GM18507 (cell line): ENCODE measurements at places on chromosomes 3 and 15.
A peak's percentile ranks its signal among the peaks of the same experiment; 100 is the strongest.

- DNase-seq, result no peak
Measured at GRCh38 chr3:30872879-30873278, 21.6 kb downstream of the GADL1 start.

- DNase-seq, result no peak
Measured at GRCh38 chr3:75115695-75116094, 501.2 kb upstream of the CNTN3 start.

GRCh38 chr15:80484333-80484864, 80.2 kb downstream of the ARNT2 start:
- no peak for DNase-seq

DNA sequence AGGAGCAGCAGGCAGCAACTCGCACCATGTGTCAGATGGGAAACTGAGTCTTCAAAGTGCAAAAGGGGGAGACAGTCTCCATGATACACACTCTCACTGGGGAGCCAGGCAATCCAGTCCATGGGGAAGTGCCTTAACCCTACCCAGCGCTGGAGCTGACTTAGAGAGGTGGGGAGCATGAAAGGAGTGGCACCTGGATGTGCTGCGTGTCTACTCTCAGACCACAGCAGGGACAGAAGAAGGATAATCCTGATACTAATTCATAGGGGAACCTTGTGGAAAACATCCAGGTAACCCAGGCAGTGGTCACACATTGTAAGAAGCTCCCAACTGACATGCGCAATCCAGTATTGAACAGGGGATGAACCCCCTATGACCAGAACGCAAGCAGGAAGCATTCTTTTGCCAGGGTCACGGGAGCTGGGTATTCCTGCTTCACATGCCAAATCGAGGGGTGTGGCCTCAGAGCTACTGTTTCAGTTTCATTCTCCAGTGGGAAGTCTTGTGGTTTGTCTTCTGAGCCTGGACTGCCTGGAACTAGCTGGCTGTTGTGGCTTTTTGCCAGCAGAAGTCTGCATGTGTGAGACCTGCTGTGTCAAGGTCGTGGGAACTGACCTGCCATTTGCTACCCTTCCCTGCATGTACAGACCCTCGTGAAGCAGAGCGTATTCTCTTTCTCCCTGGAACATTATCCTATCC, 367.6 kb upstream of the NDN start:
- DNase-seq, result no peak

GRCh38 chr15:84570164-84570735, 30.6 kb upstream of the ZSCAN2 start:
- DNase-seq, result peak; percentile 8

DNA sequence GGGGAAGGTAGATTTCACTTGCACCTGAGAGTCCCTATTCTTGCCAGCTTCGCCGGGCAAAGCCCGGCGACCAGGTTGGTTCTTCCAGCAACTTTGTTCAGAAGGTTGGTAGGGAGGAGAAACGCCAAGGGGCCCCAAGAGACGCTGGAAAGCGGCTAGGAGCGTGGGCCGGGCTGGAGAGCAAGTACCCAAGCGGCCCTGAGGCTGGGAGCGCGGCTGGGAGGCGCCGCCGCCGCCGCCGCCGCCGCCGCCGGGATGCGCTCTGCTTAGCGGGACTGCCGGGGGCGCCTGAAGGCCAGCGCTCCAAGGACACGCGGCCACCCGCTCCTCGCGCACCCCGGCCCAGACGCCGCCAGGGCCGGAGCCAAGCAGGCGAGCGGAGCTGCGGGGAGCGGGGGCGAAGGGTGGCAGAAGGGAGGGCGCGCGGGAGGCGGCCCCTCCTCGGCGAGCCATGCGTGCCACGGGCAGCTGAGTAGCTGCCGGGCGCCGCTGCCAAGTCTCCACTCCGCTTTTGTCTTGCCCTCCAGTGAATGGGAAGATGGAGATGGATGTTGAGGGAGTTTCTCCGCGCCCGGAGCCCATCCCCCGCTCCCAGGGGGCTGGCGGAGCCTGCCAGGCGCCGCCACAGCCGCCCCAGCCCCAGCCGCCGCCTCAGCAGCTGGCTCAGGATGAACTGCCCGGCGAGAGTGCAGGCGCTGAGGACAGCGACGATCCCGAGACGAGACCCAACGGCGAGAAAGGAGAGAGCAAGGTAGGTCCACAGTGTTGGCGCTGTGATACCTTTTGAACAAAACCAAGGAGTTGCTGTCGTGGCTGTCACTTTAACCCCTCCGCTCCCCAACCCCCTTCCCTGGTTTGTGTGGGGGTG, 227.4 kb upstream of the AZI2 start:
- no peak for DNase-seq

GRCh38 chr3:11954312-11954934, 49.8 kb upstream of the SYN2 start:
- DNase-seq, result no peak

- DNase-seq, result no peak
Measured at GRCh38 chr3:138034918-138035317, 25.0 kb downstream of the CLDN18 start.

DNA sequence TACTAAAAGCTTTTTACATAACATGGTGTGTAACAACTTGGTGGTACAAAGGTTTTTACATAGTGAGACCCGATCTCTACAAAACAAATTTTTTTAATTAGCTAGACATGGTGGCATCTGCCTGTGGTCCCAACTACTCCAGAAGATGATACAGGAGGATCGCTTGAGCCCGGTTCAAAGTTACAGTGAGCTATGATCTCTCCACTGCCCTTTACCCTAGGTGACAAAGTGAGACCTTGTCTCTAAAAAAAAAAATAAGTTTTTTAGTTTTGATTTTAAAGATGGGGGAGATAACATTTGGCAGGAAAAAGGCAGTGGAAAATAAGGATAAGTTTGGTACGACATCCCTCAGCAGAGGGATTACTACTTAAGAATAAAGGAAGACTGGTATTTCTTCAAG, 5.9 kb downstream of the FAM162A start:
- DNase-seq, result no peak

DNA sequence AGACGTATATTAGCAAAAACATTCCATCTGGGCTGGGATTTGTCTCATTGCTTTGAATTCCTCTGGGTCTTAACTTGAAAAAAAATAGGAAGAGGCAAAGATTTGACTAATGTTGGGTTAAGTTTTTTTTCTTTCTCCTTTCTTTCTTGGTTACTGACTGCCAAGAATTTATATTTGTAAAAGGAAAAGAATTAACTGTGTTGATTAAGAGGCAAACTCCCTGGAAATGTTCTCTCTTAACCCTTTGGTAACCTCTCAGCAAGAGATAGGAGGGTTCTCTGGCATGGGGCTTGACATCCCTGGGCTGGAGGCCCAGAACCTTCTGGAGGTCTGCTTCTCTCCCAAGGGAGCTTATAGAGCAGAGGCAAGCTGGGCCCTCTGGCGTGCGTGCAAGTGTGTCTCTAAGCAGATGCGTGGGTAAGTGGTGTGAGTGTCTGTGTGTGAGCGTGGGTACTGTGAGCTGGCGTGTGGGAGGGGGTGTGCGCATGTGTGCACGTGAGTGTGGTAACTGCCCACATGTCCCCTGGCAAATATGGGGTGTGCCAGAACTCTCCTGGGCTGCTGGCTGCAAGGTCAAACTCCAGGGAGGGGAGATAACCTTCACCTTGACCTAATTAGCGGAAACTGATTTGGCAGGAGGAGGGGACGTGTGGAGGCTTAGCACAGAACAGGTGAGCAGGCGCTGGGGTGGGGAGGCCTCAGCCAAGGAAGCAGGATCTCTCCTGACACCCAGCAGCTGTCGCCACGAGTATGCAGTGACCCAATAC, 49.4 kb upstream of the MAGEF1 start:
- no peak for DNase-seq

GRCh38 chr3:23646184-23646920, 159.4 kb upstream of the UBE2E1 start:
- no peak for DNase-seq

DNA sequence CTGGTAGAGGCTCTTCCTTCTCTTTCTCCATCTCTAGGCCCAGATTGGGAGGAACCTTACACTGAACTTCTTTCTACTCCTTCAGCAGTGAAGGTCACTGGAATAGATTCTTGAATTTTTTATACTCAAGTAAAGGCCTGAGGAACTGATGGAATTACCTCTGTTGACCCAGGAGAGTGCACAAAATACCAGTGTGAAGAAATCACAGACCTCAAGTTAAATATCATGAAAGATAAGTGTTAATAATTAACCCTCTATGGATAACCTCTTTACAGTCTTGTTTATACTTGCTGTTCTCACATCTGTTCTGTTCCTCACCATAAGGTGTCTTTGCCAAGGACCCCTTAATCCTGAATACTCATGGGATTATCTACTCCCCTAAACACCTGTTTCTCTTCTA, 244.4 kb upstream of the STAC start:
- DNase-seq, result no peak

- no peak for DNase-seq
Measured at GRCh38 chr3:71478568-71478967, 105.0 kb downstream of the FOXP1 start.

DNA sequence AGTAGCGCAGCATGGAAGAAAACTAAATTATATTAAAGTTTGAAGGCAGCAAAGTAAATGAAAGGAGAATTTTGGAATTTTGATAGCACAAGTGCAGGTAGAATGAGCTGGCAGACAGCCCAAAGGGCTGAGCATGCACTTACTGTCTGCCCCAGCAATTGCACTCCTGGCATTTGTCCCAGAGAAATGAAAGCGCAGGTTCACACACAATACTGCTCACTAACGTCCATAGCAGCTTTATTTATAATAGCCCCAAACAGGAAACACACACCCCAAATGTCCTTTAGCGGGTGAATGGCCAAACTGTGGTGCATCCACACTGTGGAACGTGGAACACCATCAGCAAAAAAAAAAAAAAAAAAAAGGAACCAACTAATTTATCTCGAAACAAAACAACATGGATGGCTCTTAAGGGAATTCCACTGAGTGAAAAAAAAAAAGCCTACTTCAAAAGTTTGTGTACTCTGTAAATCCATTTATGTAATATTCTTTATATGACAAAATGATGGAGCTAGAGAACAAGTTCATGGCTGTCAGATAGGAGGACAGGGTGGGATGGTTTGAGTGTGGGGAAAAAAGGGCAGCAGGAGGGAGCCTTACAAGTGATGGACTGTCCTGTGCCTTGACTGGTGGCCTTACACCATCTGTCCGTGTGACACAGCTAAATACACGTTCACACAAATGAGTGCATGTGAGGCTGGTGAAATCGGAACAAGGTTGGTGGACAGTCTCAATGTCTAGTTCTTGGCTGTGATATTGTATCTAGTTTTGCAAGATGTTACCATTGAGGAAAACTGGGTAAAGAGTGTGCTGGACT, 6.0 kb upstream of the TM2D3 start:
- DNase-seq, result no peak

GRCh38 chr15:32786906-32787305, 69.1 kb downstream of the GREM1 start:
- DNase-seq, result no peak

- peak; percentile 56 for DNase-seq
Measured at GRCh38 chr3:119219069-119219468, 21.6 kb downstream of the B4GALT4 start.

- DNase-seq, result no peak
Measured at GRCh38 chr15:95287720-95288103, 1042.8 kb upstream of the NR2F2 start.

GRCh38 chr3:186857743-186858142, 15.2 kb downstream of the ADIPOQ start:
- no peak for DNase-seq

DNA sequence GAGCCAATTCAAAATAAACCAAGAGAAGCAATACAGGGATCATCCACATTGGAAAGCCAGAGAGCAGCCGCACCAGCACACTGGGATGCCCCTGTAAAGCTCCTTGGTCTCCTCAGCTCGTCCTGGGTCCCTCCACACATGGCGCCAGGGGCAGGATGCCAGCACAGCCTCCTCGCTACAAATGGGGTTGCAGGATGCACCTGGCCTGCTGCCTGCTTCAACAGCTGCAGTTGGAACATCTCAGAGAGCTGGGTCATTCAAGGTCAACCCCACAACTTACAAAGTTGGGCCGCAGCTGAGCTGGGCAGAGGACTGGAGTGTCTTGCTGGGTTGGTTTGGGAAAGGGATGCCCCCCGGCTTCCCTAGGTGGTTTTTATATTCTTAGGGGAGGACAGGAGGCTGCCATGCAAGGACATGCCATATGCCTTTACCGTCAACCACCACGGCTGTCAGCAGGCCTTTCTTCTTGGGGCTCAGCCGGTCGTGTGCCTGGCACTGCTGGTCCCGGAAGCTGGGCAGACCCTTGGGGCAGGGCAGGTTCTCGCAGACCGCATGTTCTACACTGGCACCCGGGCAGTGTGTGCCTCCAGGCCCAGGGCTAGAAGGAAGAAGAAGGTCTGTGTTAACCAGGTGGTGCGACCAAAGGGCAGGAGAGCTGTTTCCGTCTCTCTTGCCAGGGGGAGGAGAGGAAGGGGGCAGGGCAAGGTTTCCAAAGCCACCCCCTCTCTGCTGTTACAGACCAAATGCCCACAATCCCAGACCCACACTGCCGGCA, 225.2 kb downstream of the ADAMTS17 start:
- DNase-seq, result no peak
